Gastrocnemius medialis (tissue), 4 donors: ENCODE measurements at places on chromosomes 7 and 10. TPM values are rescaled to one million over a fixed set of nuclear protein-coding genes. Genes with fewer than 3 reads are reported as not detected.

DNA sequence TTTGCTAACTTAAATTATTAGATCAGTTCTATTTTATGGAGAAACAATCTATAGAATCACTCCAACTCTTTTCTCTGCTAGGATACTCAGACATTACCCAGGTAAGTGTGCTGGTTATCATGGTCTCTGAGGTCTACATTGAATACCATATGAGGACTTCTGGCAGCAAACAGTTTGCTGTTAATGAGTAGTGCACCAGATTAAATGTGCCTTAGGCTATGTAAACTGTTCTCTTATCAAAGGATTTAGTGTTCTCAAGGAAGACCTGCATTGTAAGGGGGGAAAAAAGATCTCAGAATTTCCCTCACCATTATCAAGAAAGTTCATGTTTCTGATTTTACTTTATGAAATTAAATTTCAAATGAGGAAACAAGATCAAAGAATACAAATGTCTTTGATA, 107.5 kb downstream of the ITGB8 start:
- no peaks in the 10 kb centered on the region for H3K27me3 ChIP-seq
- no peak overlapping the region for H3K4me3 ChIP-seq
- no peak for DNase-seq
- no peaks in the 10 kb centered on the region for H3K4me1 ChIP-seq
- no peaks in the 10 kb centered on the region for H3K36me3 ChIP-seq
- H3K27ac ChIP-seq: no peak overlapping the region

Gene FOXP2
- 4.9 TPM for total RNA-seq

Gene ASB10
- total RNA-seq: 17.1 TPM

GRCh38 chr7:151408839-151409666, 785 bp downstream of the WDR86 start:
- no peak for DNase-seq
- H3K36me3 ChIP-seq: no peaks in the 10 kb centered on the region
- peaks cover 42% of the 10 kb centered on the region for H3K27me3 ChIP-seq
- H3K4me3 ChIP-seq: peak overlapping the region; percentile 49

- H3K4me1 ChIP-seq: peaks cover 7% of the 10 kb centered on the region
- DNase-seq: no peak
- no peak overlapping the region for H3K27ac ChIP-seq
- H3K36me3 ChIP-seq: no peaks in the 10 kb centered on the region
- no peaks in the 10 kb centered on the region for H3K27me3 ChIP-seq
- no peak overlapping the region for H3K4me3 ChIP-seq
Observed at GRCh38 chr7:148939128-148939755, 55.2 kb upstream of the EZH2 start.

Gene CALHM1
- not detected for total RNA-seq

DNA sequence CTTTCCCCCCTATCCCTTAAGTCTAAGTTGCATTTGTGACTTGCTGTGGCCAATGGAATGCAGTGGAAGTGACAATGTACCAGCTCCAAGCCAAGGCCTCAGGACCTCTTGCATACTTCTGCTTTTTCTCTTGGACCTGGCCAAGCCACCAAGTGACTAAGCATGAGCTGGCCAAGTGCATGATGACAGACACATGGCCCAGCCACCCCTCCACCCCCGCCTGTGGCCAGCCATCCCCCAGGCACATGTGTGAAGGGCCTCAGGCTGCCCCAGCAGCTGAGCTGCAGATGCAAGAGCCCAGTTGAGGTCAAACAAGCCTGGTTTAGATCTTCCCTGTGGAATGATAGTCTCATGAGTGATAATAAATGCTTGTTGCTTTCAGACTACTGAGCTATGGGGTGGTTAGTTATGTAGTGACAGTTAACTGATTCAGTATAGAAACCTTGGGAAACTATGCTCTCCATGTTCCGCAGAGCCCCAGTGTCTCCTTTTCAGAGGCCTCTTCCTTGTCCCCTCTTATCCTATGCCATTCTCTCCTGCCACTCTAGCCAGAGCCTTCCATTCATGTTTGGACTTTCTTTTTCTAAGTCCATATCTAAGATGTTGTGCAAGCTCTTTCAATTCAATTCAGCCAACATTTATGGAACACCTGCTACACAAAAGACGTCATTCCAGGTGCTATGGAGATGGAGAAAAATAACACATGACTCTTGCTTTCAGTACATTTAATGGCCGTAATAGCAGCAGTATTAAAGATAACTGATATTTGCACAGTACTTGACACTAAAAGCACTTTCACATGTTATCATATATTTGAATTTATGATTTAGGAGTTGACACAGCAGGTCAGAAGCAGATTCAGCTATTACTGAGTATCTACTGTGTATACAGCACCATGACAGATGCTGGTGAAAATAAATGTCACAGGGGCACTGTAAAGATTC, 55.5 kb upstream of the LOXL4 start:
- H3K27ac ChIP-seq: peak overlapping the region; percentile 81
- H3K4me1 ChIP-seq: peaks cover 26% of the 10 kb centered on the region
- no peaks in the 10 kb centered on the region for H3K36me3 ChIP-seq

- H3K27ac ChIP-seq: no peak overlapping the region
- H3K27me3 ChIP-seq: no peaks in the 10 kb centered on the region
- H3K4me1 ChIP-seq: peaks cover 2% of the 10 kb centered on the region
- H3K4me3 ChIP-seq: no peak overlapping the region
- H3K36me3 ChIP-seq: no peaks in the 10 kb centered on the region
Observed at GRCh38 chr10:112136486-112137153, 46.9 kb downstream of the GPAM start.

GRCh38 chr7:137820156-137820555, 26.6 kb downstream of the DGKI start:
- H3K27me3 ChIP-seq: no peaks in the 10 kb centered on the region
- H3K4me3 ChIP-seq: no peak overlapping the region
- no peaks in the 10 kb centered on the region for H3K4me1 ChIP-seq
- DNase-seq: no peak

Gene HTR5A
- total RNA-seq: not detected

Gene ZNF804B
- not detected for total RNA-seq

DNA sequence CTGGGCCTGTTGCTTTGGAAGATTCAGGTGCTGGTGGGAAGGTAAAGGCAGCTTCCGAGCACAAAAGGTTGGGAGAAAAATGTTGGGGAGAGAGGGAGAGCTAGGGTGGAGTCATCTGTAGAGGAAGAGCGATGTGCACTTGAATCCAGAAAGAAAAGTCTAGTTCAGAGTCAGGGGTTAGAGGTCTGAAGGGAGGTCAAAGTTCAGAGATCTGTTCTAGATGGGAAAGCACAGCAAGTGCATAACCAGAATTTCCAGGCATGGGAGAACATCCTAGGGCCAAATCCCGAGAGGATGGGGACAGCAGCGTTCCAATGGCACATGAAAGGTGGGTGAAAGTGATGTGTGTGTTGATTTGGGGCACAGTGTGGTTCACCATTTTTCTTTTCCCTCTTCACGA, 51.5 kb upstream of the MKLN1 start:
- no peak overlapping the region for H3K27ac ChIP-seq
- H3K36me3 ChIP-seq: no peaks in the 10 kb centered on the region
- no peaks in the 10 kb centered on the region for H3K27me3 ChIP-seq
- peaks cover 13% of the 10 kb centered on the region for H3K4me1 ChIP-seq
- H3K4me3 ChIP-seq: no peak overlapping the region

Gene PPRC1
- total RNA-seq: 13.3 TPM

Gene CNTNAP2
- not detected for total RNA-seq

Gene PON3
- total RNA-seq: 0.49 TPM

DNA sequence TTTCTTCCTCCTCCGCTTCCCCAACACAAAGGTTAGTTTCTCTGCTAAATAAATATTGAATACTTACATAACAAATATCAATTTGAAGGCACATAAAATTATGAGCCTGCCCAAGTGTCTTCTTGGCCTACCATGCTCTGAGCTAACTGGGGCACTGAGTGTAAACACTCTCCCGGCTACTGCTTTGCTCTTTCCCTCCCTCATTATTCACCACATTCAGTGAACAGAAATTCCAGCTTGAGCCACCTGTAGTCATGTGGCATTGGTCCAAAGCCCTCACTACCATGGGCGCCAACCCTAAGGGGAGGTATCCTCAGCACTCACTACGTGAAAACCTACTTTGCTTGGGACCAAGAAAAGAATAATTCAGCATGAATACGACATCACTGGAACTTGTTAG, 409.0 kb downstream of the KCNMA1 start:
- no peaks in the 10 kb centered on the region for H3K27me3 ChIP-seq
- peaks cover 26% of the 10 kb centered on the region for H3K4me1 ChIP-seq
- DNase-seq: no peak
- H3K27ac ChIP-seq: no peak overlapping the region
- H3K4me3 ChIP-seq: no peak overlapping the region
- no peaks in the 10 kb centered on the region for H3K36me3 ChIP-seq

- peaks cover 9% of the 10 kb centered on the region for H3K36me3 ChIP-seq
- peaks cover 32% of the 10 kb centered on the region for H3K4me1 ChIP-seq
- no peak for DNase-seq
- H3K27ac ChIP-seq: no peak overlapping the region
- H3K27me3 ChIP-seq: no peaks in the 10 kb centered on the region
Observed at GRCh38 chr7:47422611-47423010, 159.3 kb downstream of the TNS3 start.

DNA sequence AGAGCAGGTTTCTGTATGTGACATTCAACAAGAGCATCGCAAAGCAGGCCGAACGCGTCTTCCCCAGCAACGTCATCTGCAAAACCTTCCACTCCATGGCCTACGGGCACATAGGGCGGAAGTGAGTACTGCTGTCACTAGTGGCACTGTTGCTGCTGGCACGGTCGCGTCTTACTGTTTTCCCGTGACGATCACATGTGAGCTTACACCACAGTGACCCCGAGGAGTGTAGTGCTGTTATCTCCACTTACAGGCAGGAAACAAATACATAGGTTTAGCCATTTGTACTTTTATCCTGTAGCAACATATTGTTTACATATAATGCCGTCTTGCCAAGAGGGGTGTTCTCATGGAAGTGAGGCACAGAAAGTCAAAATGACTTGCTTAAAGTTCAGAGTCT, 25.4 kb downstream of the FBH1 start:
- H3K36me3 ChIP-seq: peaks cover 99% of the 10 kb centered on the region
- H3K4me1 ChIP-seq: peaks cover 2% of the 10 kb centered on the region
- no peaks in the 10 kb centered on the region for H3K27me3 ChIP-seq

DNA sequence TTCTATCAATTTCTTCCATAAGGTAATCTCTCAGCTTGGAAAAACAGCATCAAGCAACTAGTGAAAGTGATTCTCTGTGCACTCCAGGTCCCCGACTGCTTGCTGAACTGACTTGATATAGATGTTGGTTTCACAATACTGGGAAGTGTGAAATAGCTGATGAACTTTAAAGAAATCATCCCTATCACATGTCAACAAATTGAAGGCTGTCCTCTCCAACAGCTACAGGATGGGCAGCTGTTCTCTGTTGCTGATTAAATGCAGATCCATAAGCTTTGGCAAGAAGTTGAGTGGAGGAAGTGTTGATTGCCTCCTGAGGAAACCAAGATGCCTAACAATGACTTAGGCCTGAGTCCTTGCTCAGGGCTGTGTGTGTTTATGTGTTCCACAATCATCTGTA, 130.4 kb upstream of the GDF10 start:
- H3K27ac ChIP-seq: no peak overlapping the region
- no peak overlapping the region for H3K4me3 ChIP-seq
- H3K27me3 ChIP-seq: no peaks in the 10 kb centered on the region
- no peaks in the 10 kb centered on the region for H3K36me3 ChIP-seq

Gene H2BK1
- total RNA-seq: not detected

DNA sequence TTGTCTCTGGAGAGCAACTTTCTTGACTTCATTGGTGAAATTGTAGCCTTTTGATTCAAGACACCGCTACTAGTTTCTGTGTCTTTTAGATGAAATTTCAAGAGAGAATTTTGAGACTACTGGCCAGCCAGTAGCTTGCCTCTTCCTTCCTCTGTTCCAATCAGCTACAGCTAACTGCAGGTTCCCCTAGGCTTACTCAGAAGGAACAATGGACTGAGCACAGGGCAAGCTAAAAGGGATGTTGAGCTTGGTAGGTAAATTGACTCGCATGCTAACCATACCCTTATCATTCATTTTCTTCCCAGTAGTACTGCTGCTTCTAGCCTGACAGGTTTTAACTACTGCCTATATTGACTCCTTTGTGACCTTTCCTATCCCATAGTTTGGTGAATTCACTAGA, 81.1 kb downstream of the RUNDC3B start:
- no peaks in the 10 kb centered on the region for H3K36me3 ChIP-seq
- no peak overlapping the region for H3K4me3 ChIP-seq
- H3K4me1 ChIP-seq: no peaks in the 10 kb centered on the region
- no peaks in the 10 kb centered on the region for H3K27me3 ChIP-seq
